ENCODE measurements at places on chromosomes 1 and 21. TPM values are rescaled to one million over a fixed set of nuclear protein-coding genes. Genes with fewer than 3 reads are reported as not detected.
A peak's percentile ranks its signal among the peaks of the same experiment; 100 is the strongest.

TNFSF4 gene
- total RNA-seq, result 1.7 TPM

GRCh38 chr1:119680193-119680592, 31.5 kb upstream of the PHGDH start:
- H3K4me3 ChIP-seq, result no peak overlapping the region
- H3K27me3 ChIP-seq, result no peaks in the 10 kb centered on the region
- no peak overlapping the region for H3K27ac ChIP-seq
- H3K36me3 ChIP-seq, result no peaks in the 10 kb centered on the region

- H3K4me3 ChIP-seq, result no peak overlapping the region
- no peaks in the 10 kb centered on the region for H3K36me3 ChIP-seq
- no peaks in the 10 kb centered on the region for H3K4me1 ChIP-seq
- no peak overlapping the region for H3K27ac ChIP-seq
- no peak for DNase-seq
Measured at GRCh38 chr1:53728702-53729455, 10.1 kb downstream of the GLIS1 start.

DNA sequence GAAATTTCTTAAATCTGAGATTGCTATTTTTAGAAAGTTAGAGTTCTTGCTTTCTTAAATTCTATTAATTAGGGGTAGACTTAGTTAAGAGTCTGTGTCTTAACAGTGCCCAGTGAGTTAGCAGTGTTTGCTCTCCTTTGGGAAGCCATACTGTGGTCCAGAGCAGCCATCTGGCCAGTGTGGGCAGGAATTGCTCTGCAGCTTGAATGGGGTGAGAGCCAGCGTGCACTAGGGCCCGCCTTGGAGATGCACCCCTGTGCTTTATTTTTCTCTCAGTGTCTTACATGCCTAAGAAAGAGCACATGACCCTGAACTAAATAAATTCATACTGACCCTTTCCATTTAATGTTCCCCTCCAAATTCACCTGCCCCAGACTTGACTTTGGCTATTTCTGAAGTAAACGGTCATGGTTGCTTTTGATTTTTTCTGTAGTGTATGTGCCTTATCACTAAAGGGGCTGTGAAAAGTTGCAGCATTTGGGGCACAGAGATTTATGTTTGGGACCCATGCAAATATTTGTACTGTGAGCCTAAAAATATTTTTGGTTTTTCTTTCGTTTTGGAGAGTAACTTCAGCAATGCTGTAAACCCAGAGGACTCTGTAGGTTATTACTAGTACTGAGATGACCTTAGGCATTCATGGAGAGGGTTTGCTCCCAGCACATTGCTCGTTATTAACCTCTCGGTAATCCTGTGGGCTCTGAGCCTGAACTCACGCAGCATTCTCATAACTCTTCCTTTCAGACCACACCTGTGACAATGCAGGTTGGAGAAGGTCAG, 21.3 kb upstream of the KCNQ4 start:
- peaks cover 95% of the 10 kb centered on the region for H3K36me3 ChIP-seq
- H3K4me3 ChIP-seq, result no peak overlapping the region
- no peaks in the 10 kb centered on the region for H3K27me3 ChIP-seq
- H3K4me1 ChIP-seq, result peaks cover 20% of the 10 kb centered on the region

GRCh38 chr1:12134716-12135115, 32.1 kb upstream of the TNFRSF1B start:
- H3K27ac ChIP-seq, result no peak overlapping the region
- no peak for DNase-seq
- H3K4me3 ChIP-seq, result no peak overlapping the region
- peaks cover 6% of the 10 kb centered on the region for H3K4me1 ChIP-seq
- no peaks in the 10 kb centered on the region for H3K27me3 ChIP-seq

ZMYM1 gene
- 29.6 TPM for total RNA-seq

- H3K4me1 ChIP-seq, result peaks cover 31% of the 10 kb centered on the region
- H3K4me3 ChIP-seq, result peak overlapping the region; percentile 70
- no peak for DNase-seq
Measured at GRCh38 chr1:84479998-84480397, 932 bp downstream of the RPF1 start.

GPX7 gene
- total RNA-seq, result 26.0 TPM

RIPK4 gene
- total RNA-seq, result 0.28 TPM

- no peaks in the 10 kb centered on the region for H3K4me1 ChIP-seq
- DNase-seq, result no peak
- peaks cover 8% of the 10 kb centered on the region for H3K27me3 ChIP-seq
- peak overlapping the region; percentile 34 for H3K4me3 ChIP-seq
- no peak overlapping the region for H3K27ac ChIP-seq
Measured at GRCh38 chr1:20731057-20731991, 1.2 kb downstream of the SH2D5 start.

- H3K27ac ChIP-seq, result no peak overlapping the region
- no peaks in the 10 kb centered on the region for H3K27me3 ChIP-seq
- DNase-seq, result no peak
Measured at GRCh38 chr1:32215629-32216480, 6.3 kb downstream of the TMEM234 start.
